ENCODE measurements at places on chromosomes 5 and 9.

DNA sequence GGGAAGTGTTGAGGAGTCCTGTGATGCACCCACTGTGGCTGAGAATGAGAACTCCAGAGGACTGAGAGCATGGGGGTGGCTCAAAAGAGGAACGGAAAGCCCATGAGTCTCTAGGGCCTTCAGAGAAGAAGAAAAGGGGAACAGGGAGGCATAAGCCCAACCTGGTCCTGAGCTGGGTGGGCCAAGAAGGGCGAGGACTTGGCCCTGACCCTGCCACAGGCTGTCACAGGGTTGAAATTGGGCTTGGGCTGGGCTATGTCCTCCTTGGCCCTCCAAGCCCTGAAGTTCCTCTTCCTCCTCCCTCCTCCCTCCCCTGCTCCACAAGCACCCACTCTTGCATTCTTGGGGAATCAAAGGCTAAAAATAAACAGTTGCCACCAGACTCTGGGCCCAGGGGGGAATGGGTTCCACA, 49.3 kb upstream of the PPARGC1B start:
- no peak for DNase-seq

DNA sequence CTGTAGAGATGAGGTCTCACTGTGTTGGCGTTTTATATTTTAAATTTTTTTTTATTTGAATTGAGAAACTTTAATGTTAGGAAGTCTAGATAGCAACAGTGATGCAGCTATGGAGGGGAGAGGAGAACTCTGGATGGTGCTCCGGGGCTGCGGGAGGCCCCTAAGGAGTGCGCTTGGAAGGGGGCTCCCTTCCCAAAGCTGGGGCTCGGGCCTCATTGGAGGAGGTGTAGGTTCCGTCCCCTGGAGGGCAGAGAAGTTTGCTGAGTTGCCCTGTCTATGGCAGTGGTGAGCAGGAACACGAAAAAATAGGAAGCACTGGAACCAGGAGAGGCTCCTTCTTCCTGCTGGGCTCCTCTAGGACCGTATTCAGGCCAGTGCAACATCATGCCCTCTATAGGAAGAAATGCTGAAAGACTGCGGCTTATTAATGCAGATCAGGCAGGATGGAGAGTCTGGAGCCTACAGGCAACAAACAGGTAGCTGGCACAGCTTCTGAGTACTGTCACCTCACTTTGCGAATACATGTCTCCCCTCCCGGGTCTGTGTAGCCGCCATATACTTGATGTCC, 16.1 kb downstream of the AHRR start:
- DNase-seq: no peak

- no peak for DNase-seq
Observed at GRCh38 chr5:126508251-126508961, 85.2 kb downstream of the GRAMD2B start.

DNA sequence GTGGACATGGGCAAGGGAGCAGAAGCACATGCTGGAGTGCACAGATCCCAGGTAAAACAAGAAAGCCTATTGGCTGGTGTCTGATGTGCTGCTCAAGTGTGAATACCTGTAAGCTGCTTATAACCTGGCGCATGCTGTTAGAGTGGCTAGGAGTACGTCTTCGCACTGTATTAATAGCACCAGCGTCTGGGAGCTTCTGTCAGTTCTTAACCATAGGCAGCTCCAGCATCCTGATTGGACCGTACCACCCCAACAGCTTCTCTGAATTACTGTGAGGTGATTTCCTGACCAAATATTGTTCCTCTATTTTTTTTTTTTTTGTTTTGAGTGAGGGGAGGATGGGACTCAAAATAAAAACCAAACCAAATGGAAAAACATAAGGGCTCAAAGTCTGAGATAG, 987.6 kb downstream of the PTPRD start:
- DNase-seq: no peak

DNA sequence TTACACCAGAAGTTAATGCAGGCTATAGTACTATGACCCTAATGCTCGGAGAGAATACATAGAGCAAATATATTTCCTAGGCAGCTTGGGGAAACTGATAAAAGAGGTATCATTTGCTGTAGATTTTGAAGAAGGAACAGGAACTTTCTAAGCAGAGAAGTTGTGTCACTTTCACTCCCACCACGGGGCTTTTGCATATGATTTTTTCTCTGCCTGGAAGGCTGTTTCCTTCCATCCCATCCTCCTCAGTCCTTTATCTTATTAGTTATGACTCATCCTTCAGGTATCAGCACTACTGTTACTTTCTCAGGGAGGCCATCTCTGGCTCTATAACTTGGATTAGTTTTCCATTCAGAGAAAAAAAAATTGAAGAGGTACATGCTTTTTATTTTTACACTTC, 2006.1 kb upstream of the WWC1 start:
- DNase-seq: no peak

DNA sequence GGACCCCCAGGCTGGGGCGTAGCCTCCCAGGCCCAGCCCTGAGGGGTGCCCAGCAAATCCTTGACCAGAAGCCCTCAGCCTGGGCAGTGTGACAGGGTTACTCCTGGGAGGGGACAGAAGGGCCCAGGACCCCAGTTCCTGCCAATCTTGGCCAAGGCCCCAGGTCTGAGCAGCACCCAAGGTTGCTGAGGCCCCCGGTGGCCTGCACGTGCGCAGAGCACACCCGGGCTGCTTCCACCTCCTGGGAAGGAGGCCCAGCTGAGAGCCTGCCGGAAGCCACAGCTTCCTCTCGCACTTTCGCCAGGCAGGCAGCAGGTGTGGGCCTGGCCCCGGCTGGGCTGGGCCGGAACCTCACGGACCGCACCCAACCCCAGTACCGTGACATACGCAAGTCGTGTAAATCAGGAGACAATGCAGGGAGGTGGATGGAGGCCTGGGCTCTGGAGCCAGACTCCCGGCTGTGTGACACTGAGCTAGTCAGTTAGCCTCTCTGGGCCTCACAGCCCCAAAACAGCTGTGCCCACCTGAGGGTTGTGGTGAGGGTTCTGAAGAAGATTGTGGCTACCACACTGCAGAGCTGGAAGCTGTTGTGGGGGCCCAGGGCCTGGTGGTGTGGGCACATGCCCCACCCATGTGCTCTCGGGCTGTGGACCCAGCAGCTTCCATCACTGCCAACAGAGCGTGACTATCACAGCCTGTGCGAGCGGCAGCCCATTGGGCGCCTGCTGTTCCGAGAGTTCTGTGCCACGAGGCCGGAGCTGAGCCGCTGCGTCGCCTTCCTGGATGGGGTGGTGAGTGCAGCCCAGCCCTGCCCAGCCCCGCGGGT, 5.1 kb downstream of the GRK6 start:
- no peak for DNase-seq

GRCh38 chr5:109714592-109714991, 24.9 kb downstream of the MAN2A1 start:
- no peak for DNase-seq

GRCh38 chr5:63648376-63648775, 313.9 kb downstream of the HTR1A start:
- no peak for DNase-seq

DNA sequence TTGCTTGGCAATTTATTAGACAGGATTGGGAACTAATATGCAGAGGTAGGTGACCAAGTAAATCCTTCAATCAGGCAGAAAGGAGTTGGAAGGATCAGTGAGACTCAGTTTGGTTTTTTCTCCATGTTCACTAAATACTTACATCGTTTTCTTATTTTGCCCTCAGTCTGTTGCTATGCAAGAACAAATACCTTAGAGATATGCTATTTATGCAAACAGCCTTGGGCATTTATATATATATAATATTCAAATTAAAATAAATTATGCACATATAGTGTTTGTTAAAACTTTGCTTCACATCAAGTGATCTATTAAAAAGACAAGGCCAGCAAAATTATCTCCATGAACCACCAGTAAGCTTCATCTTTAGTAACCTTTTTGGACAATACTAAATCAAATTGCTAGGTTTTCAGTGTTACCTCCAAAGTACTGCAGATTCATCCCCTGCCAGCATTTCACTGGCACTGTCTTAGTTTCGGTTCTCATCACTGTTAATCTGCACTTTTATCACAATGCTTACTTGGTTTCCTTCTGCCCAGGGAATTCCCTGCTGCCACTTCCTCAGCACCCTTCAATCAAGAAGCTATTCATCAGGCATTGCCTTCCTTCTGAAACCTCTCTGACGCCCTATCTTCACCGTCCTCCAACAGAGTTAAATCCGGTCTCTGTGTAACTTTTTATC, 26.0 kb upstream of the LIFR start:
- DNase-seq: no peak

DNA sequence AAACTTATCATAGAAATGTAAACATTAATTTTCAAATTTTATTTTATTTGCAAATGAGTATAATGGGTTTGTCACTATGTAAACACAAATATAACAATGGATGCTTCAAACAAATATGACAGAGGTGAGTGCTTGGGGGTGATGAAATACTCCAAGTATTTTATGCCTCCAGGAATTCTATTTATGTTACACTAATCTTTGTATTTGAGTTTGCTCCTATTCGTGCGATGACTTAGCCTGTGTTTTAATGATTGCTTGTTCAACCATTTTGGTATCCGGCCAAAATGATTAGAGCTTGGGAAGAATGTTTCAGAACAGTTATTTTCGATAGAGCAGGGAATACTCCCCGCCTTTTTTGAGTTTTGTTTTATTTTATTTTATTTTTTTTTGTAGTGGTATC, 5.0 kb downstream of the DMRT2 start:
- no peak for DNase-seq

DNA sequence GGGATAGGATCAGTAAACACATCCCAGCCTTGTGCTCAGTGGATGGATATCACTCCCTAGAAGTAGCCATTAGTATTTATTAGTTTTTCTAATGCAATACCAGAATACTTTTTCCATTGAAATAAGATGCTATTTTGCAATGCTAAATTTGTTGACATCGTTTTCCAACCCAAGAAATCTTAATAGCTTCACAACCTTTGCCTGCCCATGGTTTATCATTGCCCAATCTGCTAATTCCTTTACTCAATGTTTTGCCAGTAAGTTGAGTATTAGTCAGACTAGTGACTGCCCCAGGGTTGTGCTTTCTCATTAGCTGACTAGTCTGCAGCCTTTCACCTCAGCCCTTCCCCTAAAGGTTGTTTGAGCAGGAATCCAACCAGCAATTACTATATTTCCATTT, 62.9 kb downstream of the NREP start:
- peak; percentile 43 for DNase-seq
